ENCODE measurements at places on chromosomes 13 and 19. TPM values are rescaled to one million over a fixed set of nuclear protein-coding genes. Genes with fewer than 3 reads are reported as not detected.

MYBPC2 gene
- not detected for total RNA-seq

RAD23A gene
- total RNA-seq = 144 TPM

KLK3 gene
- 134 TPM for total RNA-seq

ZNF667 gene
- total RNA-seq = not detected

TMEM38A gene
- total RNA-seq = 11.0 TPM

KLK15 gene
- total RNA-seq = not detected

CGB8 gene
- total RNA-seq = not detected

- DNase-seq = peak; percentile 39
Measured at GRCh38 chr19:38277969-38278680, 13.8 kb downstream of the SPINT2 start.

- no peak for DNase-seq
Measured at GRCh38 chr13:44128552-44129001, 245.0 kb upstream of the SERP2 start.

GRCh38 chr19:31675193-31675913 is 326.1 kb upstream of the TSHZ3 start:
- DNase-seq = no peak

- no peak for DNase-seq
Measured at GRCh38 chr19:16118489-16119033, 6.9 kb downstream of the RAB8A start.

DNA sequence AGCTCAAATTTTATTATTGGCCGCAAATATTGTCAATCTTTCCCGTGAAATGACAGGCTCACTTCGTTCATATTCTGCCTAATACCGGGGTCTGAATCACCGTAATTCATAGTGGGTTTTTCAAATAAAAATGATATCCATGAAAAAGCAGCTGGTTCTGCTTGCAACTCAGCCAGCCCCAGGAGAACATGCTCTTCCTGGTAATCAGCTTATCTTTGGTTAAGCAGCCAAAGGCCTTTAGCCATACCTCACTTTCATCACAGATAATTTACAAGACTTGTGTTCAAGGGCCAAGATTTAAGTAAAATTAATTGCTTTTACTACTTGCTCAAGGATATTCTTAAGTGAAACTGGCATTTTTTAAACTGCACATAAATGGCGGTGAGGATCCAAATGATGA is 22.5 kb downstream of the RNASEH2B start:
- no peak for DNase-seq

GRCh38 chr19:18650021-18650390 is 13.2 kb downstream of the KLHL26 start:
- no peak for DNase-seq

DNA sequence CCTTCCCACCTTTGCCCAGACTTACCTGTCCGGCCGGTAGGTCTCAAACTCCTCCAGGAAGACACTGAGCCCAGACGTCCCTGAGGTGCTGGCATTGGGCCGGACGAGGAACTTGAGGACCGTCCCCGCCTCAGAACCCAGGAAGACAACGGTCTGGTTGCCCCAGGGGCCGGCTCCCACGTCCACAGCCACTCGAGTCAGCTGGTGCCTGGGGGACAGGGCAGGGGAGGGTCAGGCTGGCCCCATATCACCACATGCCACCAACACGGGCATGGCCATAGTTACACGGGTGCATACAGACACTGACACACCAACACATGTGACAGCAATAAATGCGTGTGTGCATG is 8.4 kb upstream of the LRG1 start:
- no peak for DNase-seq

DNA sequence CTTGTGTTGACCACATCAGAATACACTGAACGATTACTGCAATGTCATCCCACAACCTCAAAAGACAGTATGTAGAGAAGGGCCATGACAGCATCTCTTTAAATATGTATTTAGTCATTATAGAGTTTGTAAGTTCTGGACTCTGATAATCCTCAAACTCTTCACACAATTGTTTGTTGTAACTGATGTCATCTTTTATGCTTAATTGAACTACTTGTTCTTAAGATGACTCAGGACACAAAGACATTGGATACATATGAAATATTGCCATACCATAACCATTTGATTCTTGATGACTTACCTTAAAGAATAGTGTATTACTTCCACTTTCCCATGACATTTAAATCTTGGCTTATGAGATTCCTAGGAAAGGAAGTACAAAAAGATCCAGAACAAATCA is 347.6 kb downstream of the KLF5 start:
- no peak for DNase-seq

GRCh38 chr13:112970552-112971287 is 1.7 kb downstream of the MCF2L start:
- no peak for DNase-seq

DNA sequence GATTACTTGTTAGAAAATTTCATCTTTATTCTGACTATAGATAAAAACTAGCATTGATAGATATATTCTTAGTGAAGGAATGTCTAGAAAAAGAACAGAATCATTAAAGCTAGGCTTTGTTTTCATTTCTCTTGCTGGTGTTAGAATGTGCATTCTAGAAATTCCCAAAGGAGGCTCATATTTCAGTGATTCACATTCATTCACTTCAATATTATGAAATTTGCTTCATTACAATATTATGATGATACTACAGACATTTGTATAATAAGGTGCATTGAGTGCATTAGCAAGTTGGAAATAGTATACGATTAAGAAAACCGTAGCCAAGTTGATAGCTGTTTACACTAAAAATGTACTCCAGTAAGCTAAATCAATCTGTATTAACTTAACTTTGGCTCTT is 70.7 kb upstream of the MYCBP2 start:
- no peak for DNase-seq

- DNase-seq = no peak
Measured at GRCh38 chr19:7773841-7774240, 10.8 kb downstream of the CLEC4M start.

- no peak for DNase-seq
Measured at GRCh38 chr13:27264181-27264580, 6.4 kb upstream of the RASL11A start.

DNA sequence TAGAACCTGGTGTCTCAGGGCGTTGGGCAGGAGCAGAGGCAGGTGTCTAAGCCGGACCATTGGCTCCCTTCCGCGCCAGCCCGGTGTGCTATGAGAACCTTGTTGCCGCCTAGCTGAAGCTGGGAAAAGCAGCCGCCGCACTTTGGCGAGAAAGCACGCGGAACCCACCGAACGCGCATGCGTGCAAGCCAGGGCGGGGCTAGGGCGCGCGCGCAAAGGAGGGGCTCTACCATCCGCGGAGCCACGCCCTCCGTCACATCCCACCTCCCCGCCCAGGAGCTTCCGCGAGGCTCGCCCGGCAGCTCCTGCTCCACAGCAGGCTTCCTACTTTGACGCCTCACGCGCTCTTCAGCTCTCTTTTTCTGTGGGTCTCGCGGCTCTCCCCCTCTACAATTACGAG is 51.3 kb downstream of the WDR87 start:
- DNase-seq = no peak

DNA sequence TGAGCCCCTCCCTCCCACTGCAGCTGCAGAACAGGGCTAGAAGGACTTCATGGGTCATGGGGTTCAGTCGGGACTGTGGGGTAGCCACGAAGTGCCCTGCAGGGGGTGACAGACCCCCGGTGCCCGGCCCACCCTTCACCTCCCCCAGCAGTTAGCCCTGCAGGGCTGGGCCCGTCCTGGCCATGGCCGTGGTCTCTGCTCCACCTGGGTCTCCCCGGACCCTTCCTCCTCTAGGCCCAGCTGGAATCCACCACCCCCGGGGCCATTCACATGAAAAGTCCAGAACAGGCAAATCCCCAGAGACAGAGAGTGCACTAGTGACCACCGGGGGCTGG is 17.3 kb downstream of the MKNK2 start:
- DNase-seq = no peak

GRCh38 chr19:3504735-3505134 is 1.4 kb upstream of the FZR1 start:
- DNase-seq = no peak

All from stomach (tissue), 19 donors.